ENCODE measurements at places on chromosomes 5 and 9.
A peak's percentile ranks its signal among the peaks of the same experiment; 100 is the strongest.

- DNase-seq, result no peak
Measured at GRCh38 chr5:55140908-55141665, 18.9 kb upstream of the GPX8 start.

DNA sequence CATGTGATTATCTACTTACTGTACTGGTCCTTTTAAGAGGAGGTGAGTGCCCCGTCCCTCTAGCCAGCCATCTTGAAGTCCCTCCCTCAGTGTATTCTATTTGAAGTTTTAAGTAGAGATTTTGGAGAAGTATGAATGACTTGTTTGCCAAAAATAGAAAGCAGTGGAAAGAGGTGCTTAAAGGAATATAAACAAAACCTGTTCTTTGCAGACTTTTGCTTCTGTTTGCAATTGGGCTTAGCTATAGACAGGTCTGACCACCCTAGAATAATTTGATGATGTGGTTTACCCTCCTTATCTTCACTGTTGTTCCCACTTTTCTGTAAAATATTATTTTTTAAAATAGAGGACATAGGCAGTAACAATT lies 21.2 kb downstream of the OSMR start:
- no peak for DNase-seq

DNA sequence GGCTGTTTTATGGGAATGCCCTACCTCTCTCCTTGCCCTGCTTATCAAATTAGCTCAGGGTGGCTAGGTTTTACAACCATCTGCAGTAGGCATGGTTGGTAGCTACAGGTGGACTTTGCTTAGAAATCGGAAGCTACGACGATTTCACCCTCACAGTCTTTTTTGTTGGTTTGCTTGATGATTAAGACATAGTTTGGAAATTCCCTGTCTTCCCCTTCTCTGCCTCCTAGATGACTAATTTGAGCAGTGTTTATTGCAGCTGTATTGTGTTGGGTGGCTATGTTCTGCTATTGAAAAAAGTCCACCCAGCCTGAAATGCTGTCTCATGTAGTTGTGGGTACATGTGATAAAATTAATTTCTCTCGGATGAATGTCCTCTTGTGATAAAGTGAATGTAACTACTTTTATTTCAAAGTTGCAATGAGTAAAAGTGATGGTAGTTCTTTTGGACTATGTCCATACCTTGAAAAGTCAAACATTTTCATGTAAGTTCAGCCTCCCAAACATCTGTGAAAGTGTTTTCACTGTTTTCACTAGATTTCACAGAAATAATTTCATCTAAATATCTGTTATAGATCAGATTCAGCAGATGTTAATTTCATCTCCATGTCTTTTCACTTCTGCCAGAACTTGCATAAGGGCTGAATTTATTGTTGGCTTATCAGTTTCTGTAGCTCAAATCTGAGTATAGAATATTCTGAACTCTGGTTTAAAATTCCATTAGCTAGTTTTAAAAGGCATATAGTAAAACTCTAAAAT lies 37.3 kb upstream of the FYB1 start:
- DNase-seq, result peak; percentile 90

DNA sequence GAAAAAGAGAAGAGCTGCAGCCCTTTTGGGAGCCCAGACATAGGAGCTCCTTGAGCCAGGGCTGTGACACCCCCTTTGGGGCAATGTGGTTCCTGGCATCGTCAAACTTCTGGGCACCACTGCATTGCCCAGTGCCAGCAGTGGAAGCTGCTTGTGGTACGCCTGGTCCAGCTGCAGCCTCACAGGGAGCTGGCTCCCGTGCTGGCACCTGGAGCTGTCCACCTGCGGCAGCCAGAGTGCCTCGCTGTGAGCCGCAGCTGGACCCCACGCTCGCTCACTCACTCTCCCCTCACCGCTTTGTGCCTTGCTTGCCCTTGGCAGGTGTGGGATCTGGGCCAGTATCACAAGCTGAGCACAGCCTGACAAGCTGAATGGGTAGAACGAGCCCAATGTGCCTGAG lies 1150.8 kb upstream of the CDH6 start:
- DNase-seq, result no peak

DNA sequence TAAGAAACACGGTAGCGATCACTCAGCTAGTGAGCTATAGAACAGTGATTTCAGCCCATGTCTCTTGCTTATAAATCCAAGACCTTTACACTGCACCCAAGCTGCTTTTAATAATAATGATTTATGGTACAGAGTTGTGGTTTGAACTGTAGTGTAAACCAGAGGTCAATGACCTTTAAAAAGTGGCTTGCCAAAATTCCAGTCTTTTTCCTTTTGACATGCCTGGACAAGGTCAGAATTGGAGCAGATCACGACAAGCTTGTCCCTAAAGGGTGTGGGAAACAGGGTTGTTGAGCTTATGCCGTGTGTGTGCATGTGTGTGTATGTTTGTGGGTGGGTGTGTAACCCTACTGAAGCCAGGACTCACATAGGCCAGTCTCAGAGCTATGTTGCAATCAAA lies 225.3 kb upstream of the CLINT1 start:
- DNase-seq, result no peak

GRCh38 chr5:157204765-157205164 lies 24.1 kb downstream of the ITK start:
- peak; percentile 60 for DNase-seq

GRCh38 chr9:38000332-38000731 lies 68.7 kb downstream of the SHB start:
- no peak for DNase-seq

DNA sequence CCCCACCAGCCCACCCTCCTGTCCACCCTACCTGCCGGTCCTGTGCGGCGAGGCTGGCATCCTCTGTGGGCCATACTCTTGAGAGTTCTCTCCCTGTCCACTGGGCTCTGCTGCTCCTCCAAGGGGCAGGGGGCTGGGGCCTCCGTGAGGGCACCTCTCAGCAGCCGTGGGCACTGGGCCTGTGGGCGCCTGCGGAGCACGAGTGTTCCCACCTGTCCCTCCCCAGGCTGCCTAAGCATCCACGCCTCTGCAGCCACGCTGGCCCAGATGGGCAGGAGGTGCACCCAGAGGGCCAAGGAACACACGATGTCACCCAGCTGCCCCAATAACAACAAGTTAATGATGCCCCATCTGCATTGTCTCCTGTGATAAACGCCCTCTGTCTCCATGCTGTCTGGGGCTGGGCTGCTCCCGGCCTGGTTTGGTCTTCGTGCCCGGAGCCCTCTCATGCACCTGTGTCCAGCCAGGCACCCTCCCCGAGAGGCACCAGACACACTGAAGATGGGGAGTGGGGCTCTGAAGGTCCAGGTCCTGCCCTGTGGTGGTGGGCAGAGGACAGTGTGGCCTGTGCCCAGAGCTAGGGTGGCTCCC lies 114.5 kb downstream of the RXRA start:
- DNase-seq, result no peak

DNA sequence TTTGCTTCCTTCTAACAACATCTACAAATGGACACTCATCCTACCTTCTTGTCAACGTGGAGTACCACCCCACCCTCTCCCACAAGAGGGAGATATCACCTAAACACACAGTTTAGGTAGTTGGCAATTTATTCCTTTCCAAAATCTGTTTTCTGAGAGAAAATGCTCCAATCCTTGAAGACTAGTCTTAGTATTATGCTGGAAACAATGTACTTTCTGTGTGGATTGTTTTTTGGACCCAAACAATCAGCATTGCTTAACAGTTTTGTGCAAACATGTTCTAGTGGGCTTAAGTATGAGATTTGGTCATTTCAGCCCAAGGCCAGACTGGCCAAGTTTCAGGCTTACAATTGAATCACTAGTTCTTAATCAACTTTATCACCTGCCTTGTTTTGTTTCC lies 359.1 kb downstream of the ARHGEF28 start:
- no peak for DNase-seq

DNA sequence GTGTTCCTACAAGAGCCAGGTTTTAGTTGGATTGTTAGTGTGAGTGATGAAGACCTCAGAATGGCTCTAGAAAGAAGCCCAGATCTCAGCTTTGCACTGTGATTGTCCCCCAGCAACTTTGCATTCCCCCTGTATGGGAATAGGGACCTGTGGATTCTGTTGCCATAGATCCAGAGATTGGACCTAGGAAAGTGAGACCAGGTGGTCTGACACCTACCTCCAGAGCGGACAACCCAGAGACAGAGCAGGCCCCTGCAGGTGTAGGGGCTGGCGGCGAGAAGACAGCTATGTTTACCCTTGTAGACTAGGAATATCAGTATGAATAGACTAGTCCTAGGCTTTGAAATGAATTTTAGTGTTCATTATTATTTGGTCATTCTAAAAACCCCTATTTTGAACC lies 53.6 kb downstream of the IRF1 start:
- DNase-seq, result no peak

GRCh38 chr5:115349001-115349817 lies 52.8 kb upstream of the CCDC112 start:
- peak; percentile 66 for DNase-seq

DNA sequence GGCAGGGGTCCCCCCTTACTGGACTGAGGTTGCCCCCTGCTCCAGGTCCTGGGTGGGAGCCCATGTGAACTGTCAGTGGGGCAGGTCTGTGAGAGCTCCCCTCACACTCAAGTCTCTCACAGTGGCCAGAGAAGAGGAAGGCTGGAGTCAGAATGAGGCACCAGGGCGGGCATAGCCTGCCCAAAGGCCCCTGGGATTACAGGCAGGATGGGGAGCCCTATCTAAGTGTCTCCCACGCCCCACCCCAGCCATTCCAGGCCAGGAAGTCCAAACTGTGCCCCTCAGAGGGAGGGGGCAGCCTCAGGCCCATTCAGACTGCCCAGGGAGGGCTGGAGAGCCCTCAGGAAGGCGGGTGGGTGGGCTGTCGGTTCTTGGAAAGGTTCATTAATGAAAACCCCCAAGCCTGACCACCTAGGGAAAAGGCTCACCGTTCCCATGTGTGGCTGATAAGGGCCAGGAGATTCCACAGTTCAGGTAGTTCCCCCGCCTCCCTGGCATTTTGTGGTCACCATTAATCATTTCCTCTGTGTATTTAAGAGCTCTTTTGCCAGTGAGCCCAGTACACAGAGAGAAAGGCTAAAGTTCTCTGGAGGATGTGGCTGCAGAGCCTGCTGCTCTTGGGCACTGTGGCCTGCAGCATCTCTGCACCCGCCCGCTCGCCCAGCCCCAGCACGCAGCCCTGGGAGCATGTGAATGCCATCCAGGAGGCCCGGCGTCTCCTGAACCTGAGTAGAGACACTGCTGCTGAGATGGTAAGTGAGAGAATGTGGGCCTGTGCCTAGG lies at the start of gene CSF2:
Gene CSF2 (plus strand): TSS at position 559 of the 783 bp plus-strand sequence. CDS start 35 bp downstream, at position 594.
- no peak for DNase-seq

DNA sequence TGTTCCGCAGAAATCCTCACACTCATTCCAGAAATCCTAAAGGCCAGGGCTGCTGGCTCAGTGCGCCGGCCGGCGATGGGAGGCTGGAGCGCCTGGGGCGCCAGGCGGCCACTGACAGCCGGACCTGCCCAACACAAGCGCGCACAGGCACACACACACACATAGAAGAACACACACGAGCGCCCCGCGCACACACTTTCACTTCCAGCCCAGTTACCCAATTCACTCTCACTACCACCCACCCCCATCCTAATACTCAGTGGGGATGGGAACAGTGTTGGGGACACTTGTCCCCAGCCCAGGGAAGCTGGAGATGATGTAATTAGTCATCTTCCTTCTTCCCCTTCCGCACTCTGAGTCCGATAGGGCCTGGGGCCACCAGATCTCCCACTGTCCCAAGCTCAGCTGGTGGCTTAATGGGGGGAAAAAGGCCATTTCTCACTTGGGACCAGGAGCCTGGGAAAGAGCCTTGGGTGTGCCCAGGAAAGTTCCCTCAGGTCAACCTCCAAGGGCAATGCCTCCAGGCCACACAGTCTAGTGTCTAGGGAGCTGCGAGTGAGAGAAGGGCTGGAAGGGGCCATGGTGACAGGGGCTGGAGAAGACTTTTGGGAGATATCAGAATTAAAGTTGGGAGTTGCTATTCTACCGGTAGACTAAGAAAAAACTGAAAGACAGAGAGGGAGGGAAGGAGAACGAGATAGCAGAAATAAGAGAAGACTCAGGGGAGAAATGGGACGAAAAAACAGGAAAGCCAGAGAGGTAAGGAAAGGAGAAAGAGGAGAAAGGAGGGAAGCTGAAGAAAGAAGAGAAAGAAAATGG lies 1.7 kb downstream of the EBF1 start:
- DNase-seq, result peak; percentile 53

DNA sequence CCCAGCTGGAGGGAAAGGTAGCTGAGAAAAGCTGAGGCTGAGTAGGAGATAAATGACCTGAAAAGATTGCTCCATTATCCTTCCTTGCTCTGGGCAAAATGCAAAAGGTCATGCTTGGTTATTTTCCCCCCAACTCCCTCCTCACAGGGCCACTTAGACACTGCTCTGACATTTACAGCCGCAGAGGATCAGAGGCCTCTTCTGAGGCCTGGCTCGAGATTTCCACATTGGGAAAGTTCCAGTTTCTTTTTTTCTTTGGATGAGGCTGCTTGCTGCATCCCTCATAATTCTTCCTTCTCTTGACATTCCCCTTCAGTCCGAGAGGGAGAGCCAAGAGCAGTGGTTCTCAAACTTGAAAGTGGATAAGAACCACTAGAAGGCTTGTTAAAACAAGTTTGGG lies 60.1 kb upstream of the HSPA9 start:
- no peak for DNase-seq

- peak; percentile 94 for DNase-seq
Measured at GRCh38 chr9:86766912-86767311, 180.4 kb downstream of the GAS1 start.

DNA sequence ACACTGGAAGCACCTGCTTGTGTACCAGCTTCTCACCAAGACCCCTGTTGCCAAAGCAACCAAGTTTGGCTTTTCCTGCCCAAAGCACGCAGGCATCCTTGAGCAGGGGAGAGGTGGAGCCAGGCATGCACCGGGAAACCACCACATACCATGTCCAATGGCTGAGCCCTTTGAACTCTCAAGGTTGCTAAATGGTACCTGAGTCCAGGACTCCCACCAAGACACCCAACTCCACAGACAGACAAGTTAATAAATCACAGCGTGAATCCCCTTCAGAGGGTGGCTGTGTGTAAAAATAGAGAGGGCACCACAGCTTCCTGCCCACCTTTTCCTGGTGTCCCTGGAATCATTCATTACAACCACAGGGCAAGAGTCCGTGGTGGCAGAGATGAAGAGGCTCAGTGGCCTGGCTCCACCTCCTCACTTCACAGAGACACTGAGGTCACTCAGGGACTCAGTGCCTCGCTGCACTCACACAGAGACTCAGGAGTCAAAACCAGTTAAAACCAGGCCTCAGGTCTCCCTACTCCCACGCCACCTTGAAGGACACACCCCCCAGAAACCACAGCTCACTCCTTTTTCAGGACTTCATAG lies 143.7 kb downstream of the C5orf15 start:
- DNase-seq, result no peak

DNA sequence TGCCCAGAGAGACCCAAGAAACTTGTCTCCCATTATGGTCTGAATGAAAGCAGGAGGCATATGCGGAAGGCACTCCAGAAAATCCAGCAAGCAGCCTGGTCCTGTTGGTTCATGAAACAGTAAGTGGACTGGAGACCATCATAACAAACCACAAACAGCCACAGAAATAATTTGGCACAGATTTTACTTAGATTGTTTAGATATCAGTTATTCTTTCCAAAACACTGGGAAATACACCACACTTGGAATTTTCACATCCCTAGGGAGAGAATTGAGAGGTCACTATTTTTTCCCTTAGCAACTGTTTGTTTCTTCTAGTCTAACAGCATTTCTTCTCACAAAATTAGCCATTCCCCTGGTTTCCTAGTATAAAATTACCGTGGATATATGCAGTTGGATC lies 300.8 kb downstream of the OSTF1 start:
- no peak for DNase-seq

- peak; percentile 53 for DNase-seq
Measured at GRCh38 chr9:110156902-110157301, 51.1 kb downstream of the C9orf152 start.

- DNase-seq, result no peak
Measured at GRCh38 chr5:146919304-146919703, 40.7 kb upstream of the PPP2R2B start.

GRCh38 chr9:127202461-127203169 lies 62.0 kb upstream of the GARNL3 start:
- DNase-seq, result no peak

Data from suppressor macrophage treated with lipopolysaccharide for 4 hours (primary cell).